ENCODE measurements at places on chromosomes 6 and 20. TPM values are rescaled to one million over a fixed set of nuclear protein-coding genes. Genes with fewer than 3 reads are reported as not detected.

The OOEP gene
- not detected for total RNA-seq

The SUPT3H gene
- 3.4 TPM for total RNA-seq

The C6orf15 gene
- total RNA-seq: not detected

The ROS1 gene
- total RNA-seq: 0.11 TPM

The BHLHE23 gene
- not detected for total RNA-seq

The PPT2 gene
- total RNA-seq: 20.4 TPM

The SLC17A3 gene
- not detected for total RNA-seq

The TFAP2D gene
- not detected for total RNA-seq

The ITCH gene
- 39.9 TPM for total RNA-seq

The ZNF184 gene
- total RNA-seq: 3.7 TPM

The SYNCRIP gene
- 55.7 TPM for total RNA-seq

The SIRPD gene
- total RNA-seq: not detected

The RCAN2 gene
- 258 TPM for total RNA-seq

The PLAGL2 gene
- total RNA-seq: 5.7 TPM

The C6orf52 gene
- total RNA-seq: 0.78 TPM

The PRICKLE4 gene
- 4.0 TPM for total RNA-seq

The XKR7 gene
- not detected for total RNA-seq

The SLC22A16 gene
- total RNA-seq: not detected

The BMP2 gene
- total RNA-seq: 2.5 TPM

The CALHM4 gene
- not detected for total RNA-seq

The WDR46 gene
- 12.8 TPM for total RNA-seq

The PPP1R14C gene
- 131 TPM for total RNA-seq

The RAB32 gene
- total RNA-seq: 5.3 TPM

The WFDC10B gene
- not detected for total RNA-seq

The ZNF165 gene
- 0.56 TPM for total RNA-seq

The RFX6 gene
- total RNA-seq: not detected

The TOP1 gene
- total RNA-seq: 20.6 TPM

The AHI1 gene
- 8.5 TPM for total RNA-seq

The YWHAB gene
- total RNA-seq: 96.3 TPM

The ARFGEF3 gene
- total RNA-seq: 0.86 TPM

The FRMD1 gene
- 1.0 TPM for total RNA-seq

The C6orf163 gene
- 1.6 TPM for total RNA-seq

Data from Right ventricle myocardium superior (tissue), 1 donor.